ENCODE measurements at places on chromosomes 1 and 21. TPM values are rescaled to one million over a fixed set of nuclear protein-coding genes. Genes with fewer than 3 reads are reported as not detected.

DCST2 gene
- total RNA-seq = not detected

SERPINC1 gene
- total RNA-seq = not detected

CFAP45 gene
- total RNA-seq = 0.32 TPM

HNRNPCL4 gene
- total RNA-seq = not detected

GBP6 gene
- not detected for total RNA-seq

OR2L2 gene
- total RNA-seq = not detected

MYBPH gene
- 0.43 TPM for total RNA-seq

RNU1-4 gene
- under 0.01 TPM for total RNA-seq

KIAA1614 gene
- total RNA-seq = 8.4 TPM

RGS8 gene
- not detected for total RNA-seq

GNG4 gene
- total RNA-seq = 7.3 TPM

SPRR2G gene
- not detected for total RNA-seq

CFHR3 gene
- not detected for total RNA-seq

FAM72C gene
- total RNA-seq = 0.64 TPM

ACADM gene
- total RNA-seq = 27.1 TPM

CD1C gene
- total RNA-seq = not detected

DIO1 gene
- not detected for total RNA-seq

SCAMP3 gene
- total RNA-seq = 33.7 TPM

ST6GALNAC3 gene
- 1.3 TPM for total RNA-seq

PLA2G2A gene
- total RNA-seq = not detected
